ENCODE measurements at places on chromosomes 11 and 22. TPM values are rescaled to one million over a fixed set of nuclear protein-coding genes. Genes with fewer than 3 reads are reported as not detected.

- no peak for DNase-seq
Observed at GRCh38 chr11:33296695-33297094, 39.5 kb downstream of the HIPK3 start.

- DNase-seq = no peak
Observed at GRCh38 chr22:45552017-45552411, 49.3 kb downstream of the FBLN1 start.

Gene LARGE2
- 48.1 TPM for total RNA-seq

GRCh38 chr11:26805001-26805400, 83.1 kb upstream of the SLC5A12 start:
- no peak for DNase-seq

Gene HEPHL1
- 114 TPM for total RNA-seq

Data from foreskin keratinocyte (primary cell).